Muscle of leg (tissue), 16 donors: ENCODE measurements at places on chromosomes 2 and 18.

- peak; percentile 12 for DNase-seq
These were observed 36.8 kb downstream of the CPS1 start for GRCh38 chr2:210593166-210593565.

- DNase-seq: no peak
These were observed 10.6 kb downstream of the SCN3A start for GRCh38 chr2:165193178-165193777.

GRCh38 chr2:39937621-39938020 is 158.6 kb upstream of the THUMPD2 start:
- no peak for DNase-seq

- no peak for DNase-seq
These were observed 185.9 kb downstream of the ANAPC1 start for GRCh38 chr2:111698089-111698488.

DNA sequence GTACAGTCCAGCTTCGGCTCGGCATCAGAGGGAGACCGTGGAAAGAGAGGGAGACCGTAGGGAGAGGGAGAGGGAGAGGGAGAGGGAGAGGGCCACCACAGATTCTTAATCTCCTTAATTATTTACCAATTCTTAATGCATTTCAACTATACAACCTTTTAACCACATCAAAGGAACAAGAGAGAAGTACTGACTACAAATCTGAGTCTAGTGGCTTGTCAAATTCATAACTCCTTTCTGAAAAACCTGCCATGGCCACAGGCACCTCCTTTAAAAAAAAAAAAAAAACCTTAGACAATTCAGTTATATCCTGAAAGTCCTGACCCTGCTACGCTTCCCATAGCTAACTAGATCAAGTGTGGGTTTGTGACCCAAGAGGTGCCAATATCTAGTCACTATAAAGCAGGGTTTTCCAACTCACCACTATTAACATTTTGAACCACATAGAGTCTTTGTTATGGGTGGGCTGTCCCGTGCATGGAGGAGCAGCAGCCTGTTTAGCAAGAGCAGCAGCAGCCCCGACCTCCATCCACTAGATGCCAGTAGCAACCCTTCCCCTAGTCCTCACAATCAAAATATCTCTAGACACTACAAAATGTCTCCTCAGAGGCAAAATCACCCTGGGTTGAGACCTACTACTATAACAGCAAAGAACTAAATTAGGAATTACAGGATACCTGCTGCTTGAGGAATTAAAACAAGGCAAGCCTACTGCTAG is 6.8 kb downstream of the ESCO1 start:
- DNase-seq: no peak

DNA sequence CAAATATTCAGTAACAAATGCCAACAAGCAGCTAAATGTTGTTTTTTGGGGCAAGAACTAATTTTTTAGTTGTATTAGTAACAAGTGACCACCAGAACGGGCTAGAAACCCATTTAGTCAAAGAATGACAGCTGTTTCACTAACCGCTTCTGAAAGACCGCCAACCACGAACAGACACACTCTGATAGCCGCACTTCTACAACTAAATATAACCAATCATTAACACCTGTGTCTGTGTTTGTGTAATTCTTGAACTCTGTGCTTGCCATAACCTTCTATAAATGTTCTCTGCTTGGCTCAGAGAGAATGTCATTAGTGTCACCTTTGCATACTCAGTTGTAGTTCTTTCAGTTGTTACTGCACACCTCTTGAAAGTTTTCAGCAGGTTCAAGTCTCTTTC is 526.3 kb upstream of the LRRTM1 start:
- DNase-seq: no peak

DNA sequence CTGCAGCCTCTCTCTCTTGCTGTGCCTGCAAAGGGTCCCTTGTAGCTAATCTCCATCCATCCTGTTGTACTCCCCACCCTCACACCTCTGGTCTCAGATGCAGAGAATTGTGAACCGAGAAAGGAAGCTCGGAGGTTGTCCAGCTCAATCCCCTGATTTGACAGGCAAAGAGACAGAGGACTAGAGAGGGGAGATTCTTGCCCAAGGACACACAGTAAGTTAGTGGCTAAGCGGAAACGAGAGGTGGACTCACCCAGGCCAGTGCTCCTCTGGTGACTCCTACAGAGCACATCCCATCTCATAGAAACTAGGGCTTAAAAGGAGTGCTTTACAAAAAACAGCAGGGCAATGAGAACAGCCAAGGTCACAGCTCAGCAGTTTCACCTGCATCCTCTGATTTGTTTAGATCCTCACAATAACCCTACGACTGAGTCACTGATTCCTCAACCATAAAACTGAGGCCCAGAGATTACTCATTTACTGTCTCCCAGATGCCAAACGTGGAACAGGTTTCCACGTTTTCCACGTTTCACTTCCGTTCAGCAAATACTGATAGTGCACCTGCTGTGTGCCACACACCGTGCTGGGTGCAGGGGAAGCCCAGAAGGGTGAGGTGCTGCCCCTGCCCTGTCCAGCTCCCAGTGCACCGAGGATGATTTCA is 22.1 kb downstream of the EHD3 start:
- no peak for DNase-seq

DNA sequence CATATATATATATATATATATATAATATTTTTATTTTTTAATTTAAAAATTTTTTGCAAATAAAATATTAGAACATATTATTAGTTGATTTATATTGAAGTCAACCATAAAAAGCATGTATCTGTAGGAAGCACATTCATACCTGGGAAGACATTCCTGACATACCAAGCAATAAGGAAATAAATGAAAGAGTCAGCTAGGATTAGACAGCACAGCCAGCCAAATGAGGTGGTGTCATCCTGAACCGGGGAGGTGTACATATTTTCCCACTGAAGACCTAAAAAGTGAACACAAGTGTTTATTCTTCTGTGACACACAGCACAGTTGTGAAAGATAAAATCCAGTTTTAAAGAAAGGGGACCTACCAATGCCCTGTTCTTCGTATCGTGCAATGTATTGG is 149.2 kb downstream of the ABCA12 start:
- DNase-seq: no peak

DNA sequence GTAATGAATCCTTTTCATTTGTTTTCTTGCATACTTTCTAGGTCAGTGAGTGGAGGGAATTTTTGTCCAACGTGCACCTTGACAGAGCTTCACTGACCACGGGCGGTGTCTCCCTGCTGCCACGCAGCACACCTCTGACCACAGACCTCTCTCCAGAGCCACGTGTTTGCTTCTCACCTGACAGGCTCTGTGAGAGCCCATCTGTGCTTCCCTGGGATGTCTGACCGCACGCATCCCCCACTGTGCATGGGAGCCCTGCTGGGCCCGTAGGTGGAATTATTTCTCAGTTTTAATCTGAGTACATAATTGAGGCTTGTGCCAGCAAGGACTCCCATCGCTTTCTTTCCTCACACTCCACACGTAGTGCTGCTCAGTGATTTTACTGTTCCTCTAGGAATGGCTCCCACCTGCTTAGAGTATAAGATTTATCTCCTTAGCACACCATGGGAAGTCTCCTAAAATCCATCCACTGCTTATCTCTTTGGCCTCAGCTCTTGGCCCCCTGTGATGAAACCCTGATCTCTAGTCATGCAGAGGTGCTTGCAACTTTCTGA is 482.6 kb downstream of the TSN start:
- no peak for DNase-seq

DNA sequence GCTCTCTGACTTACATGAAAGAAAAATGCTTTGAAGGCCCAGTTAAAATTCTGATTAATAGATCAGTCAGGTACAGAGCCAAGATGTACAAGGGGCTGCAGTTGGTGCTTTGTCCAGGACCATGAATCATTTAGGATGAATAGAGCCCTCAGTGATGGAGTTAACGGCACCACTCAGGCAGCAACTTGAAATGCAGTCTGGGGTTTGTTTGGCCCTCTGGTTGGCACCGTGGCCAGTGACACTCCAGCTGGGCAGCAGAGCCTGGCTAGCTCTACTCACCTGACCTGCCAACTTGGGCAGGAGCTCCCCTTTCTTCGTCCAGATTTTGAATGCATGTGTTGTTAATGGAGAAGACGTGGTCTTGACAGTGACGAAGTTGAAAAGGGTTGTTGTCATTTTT is 493.0 kb upstream of the ACVR2A start:
- DNase-seq: peak; percentile 10

- peak; percentile 82 for DNase-seq
These were observed 130.2 kb downstream of the ARHGAP15 start for GRCh38 chr2:143259368-143259958.

GRCh38 chr2:130251535-130251872 is 53.3 kb upstream of the TUBA3E start:
- DNase-seq: peak; percentile 69

DNA sequence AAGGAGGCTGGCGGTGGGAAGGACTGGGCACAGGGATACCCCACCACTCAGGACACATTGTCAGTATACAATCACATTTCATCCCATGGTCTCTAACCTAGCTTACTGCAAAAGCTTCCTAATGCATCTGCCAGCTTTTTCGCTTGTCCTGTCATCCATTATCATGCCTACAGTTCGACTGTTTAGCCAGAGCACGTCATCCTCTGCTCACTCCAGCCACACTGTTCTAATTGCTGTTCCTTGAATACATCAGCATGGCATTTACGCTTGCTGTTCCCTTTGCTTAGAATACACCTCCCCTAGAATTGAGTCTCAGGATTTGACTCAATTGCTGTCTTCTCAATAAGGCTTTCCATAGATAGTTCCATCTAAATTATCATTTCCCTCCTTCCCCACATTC is 166.3 kb downstream of the CCDC148 start:
- no peak for DNase-seq

- no peak for DNase-seq
These were observed 146.2 kb downstream of the ARHGAP28 start for GRCh38 chr18:6875749-6876148.

GRCh38 chr2:121400201-121400600 is 115.2 kb upstream of the TFCP2L1 start:
- no peak for DNase-seq

GRCh38 chr18:44887227-44887631 is 206.5 kb downstream of the SETBP1 start:
- DNase-seq: no peak

- DNase-seq: peak; percentile 3
These were observed 2.5 kb upstream of the RNF181 start for GRCh38 chr2:85593023-85593422.

DNA sequence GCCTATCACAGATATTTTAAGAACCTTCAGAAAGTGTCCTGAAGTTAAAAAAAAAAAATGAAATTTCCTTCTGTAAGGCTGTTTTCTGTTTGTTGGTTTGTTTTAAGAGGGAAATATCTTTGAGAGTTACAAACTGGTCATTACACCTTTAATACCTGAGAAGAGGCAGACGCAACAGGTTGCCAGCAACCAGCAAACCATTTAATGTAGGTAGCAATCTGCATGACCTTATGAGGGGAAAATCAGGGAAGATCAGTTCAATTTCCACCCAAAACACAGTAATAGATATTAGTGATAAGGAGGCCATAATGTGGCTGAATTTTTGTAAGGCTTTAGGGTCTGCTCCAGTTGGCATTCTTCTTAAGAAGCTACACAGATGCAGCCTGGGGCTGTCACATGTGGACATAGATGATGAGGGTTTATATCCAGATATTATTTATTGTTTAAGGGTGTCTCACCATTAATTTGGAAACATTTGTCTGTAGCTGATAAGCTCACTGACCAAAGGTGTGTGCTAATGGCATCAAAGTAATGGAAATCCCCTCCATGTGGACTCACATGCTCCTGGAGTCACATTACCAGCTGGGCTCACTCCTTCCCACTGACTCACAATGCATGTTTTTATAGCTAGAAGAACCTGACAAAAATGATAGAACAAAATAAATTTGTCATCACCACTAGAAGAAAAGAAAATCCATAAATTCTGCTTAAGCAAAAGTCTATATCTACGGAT is 83.5 kb upstream of the DTNA start:
- no peak for DNase-seq

GRCh38 chr2:8337321-8337720 is 344.5 kb upstream of the ID2 start:
- no peak for DNase-seq

- DNase-seq: peak; percentile 42
These were observed 4.8 kb upstream of the MRPL44 start for GRCh38 chr2:223952280-223952968.

- no peak for DNase-seq
These were observed 84.3 kb upstream of the ETAA1 start for GRCh38 chr2:67312871-67313270.

GRCh38 chr2:45259547-45260160 is 250.4 kb upstream of the SIX2 start:
- peak; percentile 83 for DNase-seq

- DNase-seq: peak; percentile 89
These were observed 84.6 kb downstream of the MAIP1 start for GRCh38 chr2:200039724-200040650.

- DNase-seq: no peak
These were observed 7.7 kb upstream of the GPC1 start for GRCh38 chr2:240427729-240428128.

GRCh38 chr2:223386984-223387383 is 215.2 kb downstream of the SCG2 start:
- no peak for DNase-seq

- no peak for DNase-seq
These were observed 53.3 kb downstream of the RNF144A start for GRCh38 chr2:6970551-6970950.

DNA sequence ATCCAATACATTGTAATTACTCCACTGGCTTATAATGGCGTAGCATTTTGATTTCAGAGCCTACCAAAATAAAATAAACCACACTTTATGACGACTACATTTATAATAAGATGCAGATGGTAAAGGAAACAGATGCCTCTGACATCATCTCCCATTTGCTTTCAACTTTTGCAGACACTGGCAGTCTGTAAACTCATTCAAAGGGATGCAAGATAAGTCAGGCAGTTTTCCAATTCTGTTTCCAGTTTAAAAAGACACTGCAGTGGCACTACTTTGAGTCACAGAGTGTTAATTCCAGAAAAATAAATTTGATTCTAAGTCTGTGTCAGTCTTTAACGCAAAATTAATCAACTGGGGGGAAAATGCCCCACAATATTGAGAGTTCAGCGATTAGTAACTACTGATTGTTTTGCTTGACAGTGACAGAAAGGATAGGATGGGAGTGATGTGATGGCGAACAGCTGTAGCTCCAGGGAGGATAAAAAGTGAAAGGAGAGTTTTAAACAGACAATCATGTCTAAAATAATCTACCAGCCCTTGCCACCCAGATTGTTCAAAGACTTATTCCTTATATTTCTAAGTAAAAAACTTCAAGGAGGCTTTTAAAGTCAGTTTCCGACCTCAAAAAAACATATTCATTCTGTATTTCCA is 6.7 kb downstream of the DSEL start:
- peak; percentile 38 for DNase-seq
